ENCODE measurements at places on chromosomes 12 and 14. TPM values are rescaled to one million over a fixed set of nuclear protein-coding genes. Genes with fewer than 3 reads are reported as not detected.

Gene RTL1
- total RNA-seq: 0.08 TPM

Gene FMNL3
- total RNA-seq: 33.0 TPM

Gene RDH12
- not detected for total RNA-seq

Gene WNT5B
- 51.8 TPM for total RNA-seq

Gene KCNK10
- total RNA-seq: 0.13 TPM

Gene LRRC10
- total RNA-seq: not detected
